ENCODE measurements at places on chromosomes 11 and 22.

GRCh38 chr11:20070459-20070858, 89.8 kb downstream of the DBX1 start:
- DNase-seq, result no peak

DNA sequence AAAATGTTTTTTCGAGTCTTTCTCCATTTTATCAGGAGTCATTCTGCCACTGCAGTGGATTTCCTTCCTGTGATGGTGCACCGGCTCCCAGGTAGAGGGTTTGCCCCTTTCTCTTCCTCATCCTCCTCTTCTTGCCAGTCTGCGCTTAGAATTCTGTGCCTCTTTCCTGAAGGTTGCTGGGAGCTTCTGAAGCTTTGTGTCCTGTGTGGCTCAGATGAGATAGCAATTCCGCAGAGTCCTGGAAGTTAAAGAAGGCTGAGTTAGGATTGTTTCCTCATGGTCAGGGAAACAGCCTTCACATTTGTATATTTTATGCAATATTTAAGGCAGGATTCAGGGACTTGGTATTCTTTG, 264 bp downstream of the BCO2 start:
- DNase-seq, result no peak

GRCh38 chr11:76077575-76078150, 128.6 kb downstream of the WNT11 start:
- no peak for DNase-seq

GRCh38 chr11:78982473-78982872, 407.8 kb upstream of the NARS2 start:
- no peak for DNase-seq

- no peak for DNase-seq
Observed at GRCh38 chr11:114193730-114194679, 102.2 kb upstream of the NNMT start.

- no peak for DNase-seq
Observed at GRCh38 chr11:104873252-104873651, 25.0 kb downstream of the CASP12 start.

GRCh38 chr22:32016081-32016480, 27.0 kb upstream of the SLC5A1 start:
- DNase-seq, result no peak

DNA sequence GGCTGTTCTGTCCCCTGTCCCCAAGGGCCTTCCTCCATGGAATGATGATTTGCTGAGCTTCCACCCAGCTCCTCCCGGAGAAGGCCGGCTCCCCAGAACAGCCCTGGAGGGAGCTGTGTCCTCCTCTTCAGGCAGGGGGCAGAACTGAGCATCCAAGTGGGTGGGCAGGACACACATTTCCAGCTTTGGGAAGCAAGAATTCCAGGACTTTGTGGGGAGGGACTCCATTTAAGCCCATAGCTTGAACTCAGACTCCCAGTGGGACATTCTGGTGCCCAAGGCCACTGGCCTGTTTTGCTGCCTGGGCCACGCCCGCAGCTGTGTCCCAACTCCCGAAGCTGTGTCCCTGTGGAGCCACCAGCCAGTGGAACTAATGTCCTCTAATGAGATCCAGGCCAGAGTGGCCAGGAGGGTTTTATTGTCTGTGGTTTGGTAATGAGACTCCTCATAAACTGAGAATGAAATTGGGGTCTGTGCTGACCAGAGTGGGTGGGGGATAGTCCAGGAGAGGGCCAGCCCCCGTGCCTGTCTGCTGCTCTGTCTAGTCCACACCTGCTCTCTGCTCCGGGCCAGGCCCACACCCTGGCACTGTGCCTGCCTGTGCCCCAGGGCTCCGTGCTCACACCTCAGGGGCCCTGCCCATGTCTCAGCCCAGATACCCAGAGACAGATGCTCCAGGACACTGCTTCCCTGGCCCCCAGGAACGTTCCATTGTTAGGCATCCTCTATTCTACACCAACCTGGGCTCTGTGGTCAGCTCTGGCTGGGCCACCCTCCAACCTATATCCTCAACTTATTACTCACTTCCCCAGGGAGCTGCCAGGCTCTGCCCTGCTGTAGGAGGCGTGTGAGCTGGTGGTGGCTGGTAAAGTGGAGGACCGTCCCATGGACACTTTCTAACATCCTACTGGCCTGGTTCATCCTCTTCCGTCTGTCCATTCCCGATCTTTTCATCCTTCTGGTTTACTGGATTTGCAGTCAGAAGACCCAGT, 7.6 kb downstream of the NECTIN1 start:
- no peak for DNase-seq

GRCh38 chr11:20501252-20501651, 98.2 kb upstream of the SLC6A5 start:
- DNase-seq, result no peak

GRCh38 chr11:111870522-111870885, 877 bp downstream of the ALG9 start:
- DNase-seq, result no peak

DNA sequence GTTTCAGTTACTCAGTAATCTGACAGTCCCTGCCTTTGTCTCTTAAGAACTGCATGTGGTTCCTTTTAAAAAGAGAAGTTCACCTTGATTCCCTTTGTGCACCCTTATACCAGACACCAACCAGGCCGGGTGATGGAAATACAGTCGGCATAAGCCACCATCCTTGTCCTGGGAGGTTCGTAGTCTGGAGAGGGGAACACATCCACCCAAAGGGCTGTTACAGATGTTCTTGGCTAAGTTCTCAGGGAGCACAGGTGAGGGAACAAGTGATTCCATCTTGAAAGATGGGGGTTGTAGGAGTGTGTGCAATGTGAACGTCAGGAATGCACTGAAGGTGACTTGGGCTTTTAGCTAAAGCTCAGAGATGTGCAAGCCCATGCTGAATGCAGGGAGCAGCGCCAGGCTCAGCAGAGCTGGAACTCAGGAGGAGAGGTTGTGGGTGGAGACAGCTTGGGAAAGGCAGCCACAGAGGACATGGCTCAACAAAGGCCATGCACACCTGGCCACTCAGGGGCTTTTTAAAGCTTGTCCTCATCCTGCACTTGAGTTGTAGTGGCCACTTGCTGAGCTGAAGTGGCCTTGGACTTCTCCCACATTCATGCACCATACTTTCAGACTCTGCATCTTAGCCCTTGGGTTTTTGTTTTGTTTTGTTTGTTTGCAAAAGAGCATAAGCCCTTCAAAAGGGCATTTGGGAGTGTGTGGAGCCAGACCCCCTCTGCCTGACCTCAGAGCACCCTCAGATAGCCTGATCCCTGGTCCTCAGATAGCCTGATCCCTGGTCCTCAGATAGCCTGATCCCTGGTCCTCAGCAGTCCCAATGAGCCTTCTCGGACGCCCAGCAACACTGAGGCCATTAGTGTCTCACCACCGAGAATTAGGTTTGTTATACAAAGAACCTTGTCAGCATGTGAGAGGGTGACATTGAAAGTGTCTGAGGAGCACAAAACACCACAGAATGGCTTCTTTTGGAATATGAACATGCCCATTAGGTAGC, 12.7 kb upstream of the TMA7B start:
- DNase-seq, result no peak

- DNase-seq, result no peak
Observed at GRCh38 chr11:24496736-24497725, at the start of gene LUZP2. LUZP2 (plus strand) TSS chr11:24497053.

GRCh38 chr22:18121506-18121905, 10.9 kb downstream of the TUBA8 start:
- DNase-seq, result no peak

- DNase-seq, result no peak
Observed at GRCh38 chr22:22485524-22485923, 23.0 kb downstream of the ZNF280B start.

GRCh38 chr11:121450401-121450800, 1.7 kb upstream of the SORL1 start:
- no peak for DNase-seq

GRCh38 chr22:19742160-19743066, 18.2 kb upstream of the TBX1 start:
- no peak for DNase-seq

DNA sequence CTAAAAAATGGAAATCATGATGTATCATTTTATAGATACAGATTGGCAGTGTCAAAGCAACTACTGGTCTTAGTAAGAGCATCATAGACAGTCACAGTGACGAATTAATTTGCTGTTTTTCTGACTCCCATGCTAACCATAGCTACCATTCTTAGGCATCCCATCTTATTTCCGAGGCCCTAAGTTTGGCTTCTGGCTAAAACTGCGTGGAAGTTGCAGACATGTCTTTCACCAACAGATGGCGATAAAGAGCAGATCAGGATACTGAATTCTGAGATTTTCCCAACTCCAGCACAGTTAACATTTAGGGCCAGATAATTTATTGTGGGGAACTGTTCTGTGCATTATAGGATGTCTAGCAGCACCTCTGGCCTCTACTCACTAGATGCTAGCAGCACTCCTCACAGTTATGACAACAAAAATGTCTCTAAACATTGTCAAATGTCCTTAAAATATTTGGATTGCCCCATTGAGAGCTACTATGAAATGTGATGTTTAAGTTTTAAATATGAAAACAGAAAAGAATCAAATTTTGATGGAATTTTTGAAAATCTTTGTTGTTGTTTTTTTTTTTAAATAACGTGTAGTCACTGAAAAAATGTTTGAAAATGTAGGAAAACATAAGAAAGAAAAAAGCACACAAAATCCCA, 16.3 kb downstream of the OR2AG2 start:
- DNase-seq, result peak; percentile 17

DNA sequence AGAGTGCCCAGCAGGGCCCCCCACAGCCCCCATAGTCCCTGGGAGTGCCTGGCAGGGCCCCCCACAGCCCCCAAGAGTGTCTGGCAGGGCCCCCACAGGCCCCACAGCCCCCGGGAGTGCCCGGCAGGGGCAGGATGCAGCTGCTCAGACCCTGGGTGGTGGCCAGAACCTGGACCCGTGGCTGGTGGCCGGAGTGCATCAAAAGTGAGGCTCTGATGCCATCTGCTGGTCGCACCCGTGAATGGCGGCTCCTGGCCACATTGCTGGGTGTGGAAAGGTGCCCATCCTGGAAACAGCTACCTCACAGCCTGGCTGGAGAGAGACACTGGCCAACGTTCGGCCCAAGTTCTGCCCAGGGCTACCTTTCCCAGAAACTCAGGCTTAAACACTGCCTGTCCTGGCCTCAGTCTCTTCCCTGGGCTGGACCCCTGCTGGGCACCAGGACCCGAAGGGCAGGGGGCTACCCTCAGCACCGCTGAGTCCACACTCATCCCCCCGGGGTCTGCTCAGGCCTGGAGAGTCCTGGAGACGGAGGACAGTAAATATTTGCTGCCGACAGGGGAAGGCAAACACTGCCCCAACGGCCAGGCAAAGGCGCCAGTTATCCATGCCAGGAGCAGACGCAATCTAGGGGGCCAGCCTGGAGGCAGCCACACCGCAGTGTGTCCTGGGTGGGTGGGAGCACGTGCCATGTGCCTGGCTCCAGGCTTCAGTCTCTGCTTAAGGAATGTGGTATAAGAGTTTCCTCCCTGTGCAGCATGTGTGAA, 4.4 kb downstream of the INS start:
- DNase-seq, result peak; percentile 27

DNA sequence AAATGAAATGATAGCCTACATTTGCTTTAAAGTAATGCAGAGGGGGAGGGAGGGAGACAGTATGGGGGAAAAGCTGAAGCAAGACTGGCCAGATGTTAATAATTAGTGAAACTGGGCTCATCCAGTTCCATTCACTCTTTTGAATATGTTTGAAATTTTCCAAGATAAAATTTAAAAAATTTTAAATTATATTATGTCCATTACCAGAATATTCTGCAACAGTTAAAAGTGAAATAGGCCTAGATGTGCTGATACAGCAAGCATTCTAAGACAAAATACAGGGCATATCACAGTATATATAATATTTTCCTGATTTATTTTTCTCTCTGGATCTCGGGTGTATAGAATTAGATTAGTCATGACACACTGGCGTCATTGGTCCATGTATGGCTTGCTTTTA, 13.6 kb upstream of the ZNRF3 start:
- DNase-seq, result no peak

DNA sequence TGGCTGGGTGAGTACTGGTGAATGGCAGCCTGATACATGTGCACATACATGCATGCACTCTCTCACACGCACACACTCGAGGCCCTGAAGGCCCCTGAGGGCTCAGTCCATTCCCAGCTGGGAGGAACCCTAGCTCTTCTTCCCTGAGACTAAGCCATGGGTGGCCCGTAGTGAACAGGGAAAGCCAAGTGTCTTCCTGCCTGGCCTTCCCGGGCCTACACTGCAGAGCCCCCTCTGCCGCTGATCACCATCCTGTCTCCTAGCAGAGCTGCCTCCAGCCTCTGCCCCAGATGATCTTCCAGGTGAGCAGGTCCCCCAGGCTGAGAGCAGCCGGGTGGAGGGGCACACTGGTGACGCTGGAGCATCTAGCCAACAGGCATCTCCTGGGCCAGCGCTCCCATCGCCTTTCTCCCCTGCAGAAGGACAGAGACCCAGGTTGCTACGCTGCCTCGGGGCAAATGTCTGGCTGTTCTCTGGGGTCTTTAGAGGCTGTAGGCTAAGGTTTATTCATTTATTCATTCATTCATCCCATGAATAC, 57.3 kb downstream of the CD82 start:
- no peak for DNase-seq

DNA sequence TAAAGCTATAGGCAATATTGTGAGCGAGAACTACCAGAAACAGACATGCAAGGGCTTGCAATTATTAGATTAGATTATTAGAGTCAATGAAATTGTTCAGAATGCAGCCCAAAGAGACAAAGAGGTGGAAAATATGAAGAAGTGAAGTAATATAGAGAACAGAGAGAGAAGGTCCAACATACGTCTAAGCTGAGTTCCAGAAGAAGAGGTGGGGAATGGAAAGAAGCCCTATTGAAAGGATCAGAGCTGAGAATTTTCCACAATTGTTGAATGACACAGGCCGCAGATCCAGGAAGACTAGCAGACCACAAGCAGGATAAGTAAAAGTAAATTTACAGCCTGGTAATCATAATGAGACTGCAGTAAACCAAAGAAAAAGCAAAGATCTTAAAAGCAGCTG, 93.2 kb downstream of the EXT2 start:
- DNase-seq, result no peak

GRCh38 chr11:72624496-72625201, 49.6 kb downstream of the PDE2A start:
- DNase-seq, result no peak

DNA sequence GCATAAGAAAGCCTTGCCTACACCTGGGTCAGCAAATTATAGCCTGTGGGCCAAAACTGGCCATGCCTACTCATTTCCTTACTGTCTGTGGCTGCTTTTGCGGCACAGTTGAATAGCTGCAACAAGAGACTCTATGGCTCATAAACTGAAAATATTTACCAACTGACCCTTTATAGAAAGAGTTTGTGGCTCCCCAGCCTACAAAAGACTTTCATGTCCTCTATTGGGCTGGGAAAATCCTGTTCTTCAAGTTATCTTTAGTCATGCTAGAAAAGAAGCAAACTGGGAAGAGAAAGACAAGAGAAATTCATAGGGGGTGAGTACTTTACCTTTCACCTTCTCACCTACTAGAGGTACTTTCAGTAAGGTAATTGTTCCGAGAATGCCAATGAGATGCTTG, 175.1 kb downstream of the SWAP70 start:
- no peak for DNase-seq

- no peak for DNase-seq
Observed at GRCh38 chr11:65215441-65216076, 33.8 kb downstream of the CAPN1 start.

Measured in stimulated activated CD4-positive, alpha-beta T cell treated with anti-CD3 and anti-CD28 coated beads, Interleukin-4, amount 100 ng/mL, for 4 hours (primary cell).